ENCODE measurements at places on chromosomes 1 and 21.

DNA sequence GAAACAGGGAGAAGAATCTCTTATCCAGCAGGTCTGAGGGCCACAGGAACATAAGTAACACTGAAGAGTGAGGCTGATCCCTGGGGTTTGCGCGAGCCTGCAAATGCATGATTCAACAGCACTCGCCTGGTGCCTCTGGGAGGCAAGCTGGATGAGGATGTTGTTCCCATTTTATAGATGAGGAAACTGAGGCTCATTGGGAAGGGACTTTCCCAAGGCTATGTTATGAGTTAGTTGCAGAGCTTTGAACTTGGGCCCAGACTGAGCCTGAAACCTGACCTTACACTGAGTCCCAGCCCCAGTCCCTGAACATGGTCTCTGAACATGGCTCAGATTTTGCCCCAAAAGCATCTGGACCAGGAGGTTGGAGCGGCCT lies 27.7 kb upstream of the POU3F1 start:
- no peak for DNase-seq

DNA sequence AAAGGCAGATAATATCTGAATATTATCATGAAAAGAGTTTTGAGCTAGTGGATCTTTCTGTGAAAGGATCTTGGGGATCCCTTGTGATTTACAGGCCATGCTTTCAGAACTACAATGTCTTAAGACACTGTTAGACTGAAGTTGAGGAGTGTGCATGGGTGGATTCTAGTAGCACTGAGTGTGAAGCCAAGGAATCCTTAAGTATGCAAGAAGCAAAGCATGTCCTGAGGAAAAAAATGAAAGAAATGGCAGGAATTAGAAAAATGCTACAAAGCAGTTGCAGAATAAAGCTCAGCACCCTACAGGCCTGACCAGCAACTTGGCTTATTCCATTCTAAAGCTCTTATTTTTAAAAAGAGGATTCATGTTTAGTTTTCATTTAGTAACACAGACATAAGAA lies 11.9 kb downstream of the STX6 start:
- no peak for DNase-seq

DNA sequence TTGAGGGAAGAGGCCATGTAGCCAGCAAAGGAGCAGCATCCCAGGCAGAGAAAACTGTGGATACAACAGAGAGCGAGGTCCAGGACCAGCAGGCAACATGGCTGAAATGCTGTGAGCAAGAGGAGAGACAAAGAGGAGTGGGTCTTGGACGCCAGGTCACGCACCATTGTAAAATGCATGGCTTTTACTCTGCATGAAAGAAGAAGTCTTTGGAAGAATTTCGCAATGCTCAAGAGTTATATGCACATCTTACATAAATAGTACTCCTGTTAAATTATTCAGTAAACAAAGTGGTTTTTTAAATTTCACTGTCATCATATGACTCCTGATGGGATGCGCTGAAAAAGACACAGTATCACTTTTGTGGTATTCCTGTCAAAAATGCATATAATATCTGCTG lies 3.5 kb downstream of the CD244 start:
- DNase-seq: no peak

GRCh38 chr1:154822717-154823116 lies 47.4 kb downstream of the KCNN3 start:
- DNase-seq: no peak

- DNase-seq: no peak
Observed at GRCh38 chr1:72010094-72010431, 272.3 kb downstream of the NEGR1 start.

DNA sequence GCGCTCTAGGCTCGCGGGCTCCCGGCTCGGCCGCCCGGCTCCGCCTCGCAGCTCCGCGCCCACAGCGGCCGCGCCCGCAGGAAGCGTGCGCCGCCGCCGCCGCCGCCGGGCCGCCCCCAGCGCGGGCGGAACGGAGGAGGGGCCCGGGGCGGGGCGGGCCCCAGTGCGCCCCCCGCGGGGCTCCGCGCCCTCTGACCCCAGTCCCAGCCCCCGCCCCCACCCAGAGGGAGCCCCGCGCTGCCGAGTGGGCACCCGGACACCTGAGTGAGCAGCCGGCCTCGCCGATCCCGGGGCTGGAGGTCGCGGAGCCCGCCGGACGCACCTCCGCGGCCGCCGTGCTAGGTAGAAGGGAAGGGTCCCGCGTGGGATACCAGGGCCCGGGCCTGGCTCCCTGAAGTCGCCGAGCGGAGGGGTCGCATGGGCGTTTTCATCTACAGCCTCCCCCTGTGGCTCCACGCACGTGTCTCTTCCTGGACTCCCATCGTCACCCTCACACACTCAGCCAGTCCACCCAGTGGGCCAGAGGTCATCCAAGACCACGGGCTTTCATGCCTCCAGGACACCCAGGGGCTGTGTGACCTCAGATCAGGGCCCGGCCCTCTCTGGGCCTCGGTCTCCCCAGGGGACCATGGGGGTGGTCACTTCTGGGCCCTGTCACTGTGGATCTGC lies at the start of gene SDC3:
Gene SDC3, minus strand, starts transcription at position 63 of the 669 bp plus-strand sequence. CDS start 172 bp downstream, outside the sequence.
- no peak for DNase-seq

- no peak for DNase-seq
Observed at GRCh38 chr1:46622344-46622743, 5.7 kb upstream of the MOB3C start.

GRCh38 chr1:117146072-117146471 lies 24.5 kb upstream of the TRIM45 start:
- no peak for DNase-seq

GRCh38 chr1:202561726-202562443 lies 148.4 kb downstream of the SYT2 start:
- no peak for DNase-seq

DNA sequence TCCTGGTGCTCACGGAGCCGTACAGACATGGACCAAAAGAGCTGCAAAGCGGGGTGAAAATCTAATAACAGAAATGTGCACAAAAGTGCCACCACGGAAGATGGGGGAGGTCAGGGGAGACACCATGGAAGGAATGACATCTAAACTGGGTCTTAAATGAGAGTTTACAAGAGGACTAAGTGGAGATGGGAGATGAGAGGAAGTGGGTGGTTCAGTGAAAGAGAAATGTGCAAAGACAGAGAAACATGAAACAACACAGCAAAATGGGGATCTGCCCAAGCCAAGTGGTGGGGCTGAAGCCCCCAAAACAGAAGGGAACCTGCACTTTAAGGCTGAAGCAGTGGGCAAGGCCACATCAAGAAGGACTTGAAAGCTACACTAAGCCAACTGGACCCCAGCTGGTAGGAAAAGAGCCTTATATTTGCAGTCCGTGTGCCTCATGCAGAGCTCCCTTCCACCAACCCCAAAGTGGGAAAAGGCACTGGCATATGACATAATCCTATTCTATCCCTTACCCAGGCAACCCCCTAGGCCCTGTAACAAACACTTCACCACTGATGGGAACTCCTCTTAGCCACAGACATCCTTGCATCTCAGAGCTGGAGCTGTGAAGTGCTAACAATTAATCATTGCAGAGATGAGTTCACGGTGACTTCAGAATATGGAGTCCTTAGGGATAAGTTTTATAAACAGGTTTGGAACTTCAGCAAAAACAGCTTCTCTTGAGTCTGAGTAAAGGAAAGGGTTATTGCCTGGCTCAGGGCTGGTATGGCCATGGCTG lies 198.6 kb upstream of the EDN2 start:
- DNase-seq: no peak

GRCh38 chr21:34692458-34693020 lies 23.7 kb downstream of the CLIC6 start:
- no peak for DNase-seq

DNA sequence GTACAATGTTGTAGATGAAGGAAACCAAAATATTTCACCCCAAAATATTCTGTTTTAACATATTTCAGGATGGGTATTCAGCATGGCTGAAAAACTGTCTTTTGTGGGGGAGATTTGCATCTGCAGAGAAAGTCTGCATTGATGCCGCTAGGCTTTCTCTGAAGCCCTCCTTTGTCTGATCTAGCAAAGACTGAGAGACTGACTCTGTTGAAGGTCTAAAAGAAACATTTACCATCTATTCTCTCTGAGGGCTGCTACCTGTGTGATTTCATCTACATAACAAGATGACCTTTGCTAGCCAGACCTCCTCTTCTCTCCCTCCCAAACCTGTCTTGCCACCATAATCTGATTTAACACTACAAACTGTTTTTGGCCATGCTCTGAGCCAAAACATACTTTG lies 12.4 kb upstream of the MT1HL1 start:
- DNase-seq: no peak

DNA sequence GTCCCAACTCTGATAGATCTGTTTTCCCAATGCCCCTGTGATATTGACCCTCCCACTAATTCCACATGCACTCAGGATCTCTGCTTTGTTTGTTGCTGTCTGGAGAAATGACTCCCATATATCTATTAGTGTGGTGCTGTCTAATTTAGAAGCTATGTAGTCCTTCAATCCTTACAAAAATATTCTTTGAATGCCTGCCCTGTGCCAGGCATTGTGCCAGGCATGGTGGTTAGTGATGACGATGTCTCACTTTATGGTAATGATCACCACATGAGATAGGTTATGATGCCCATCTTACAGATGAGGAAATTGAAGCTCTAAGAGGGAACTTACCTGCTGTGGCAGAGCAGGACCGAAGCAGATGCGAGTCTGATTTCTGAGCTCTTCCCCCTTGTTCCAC lies 12.9 kb downstream of the MYOG start:
- no peak for DNase-seq

- no peak for DNase-seq
Observed at GRCh38 chr1:67535474-67535873, 105.3 kb upstream of the SERBP1 start.

- DNase-seq: no peak
Observed at GRCh38 chr1:185972096-185972850, 238.1 kb downstream of the HMCN1 start.

DNA sequence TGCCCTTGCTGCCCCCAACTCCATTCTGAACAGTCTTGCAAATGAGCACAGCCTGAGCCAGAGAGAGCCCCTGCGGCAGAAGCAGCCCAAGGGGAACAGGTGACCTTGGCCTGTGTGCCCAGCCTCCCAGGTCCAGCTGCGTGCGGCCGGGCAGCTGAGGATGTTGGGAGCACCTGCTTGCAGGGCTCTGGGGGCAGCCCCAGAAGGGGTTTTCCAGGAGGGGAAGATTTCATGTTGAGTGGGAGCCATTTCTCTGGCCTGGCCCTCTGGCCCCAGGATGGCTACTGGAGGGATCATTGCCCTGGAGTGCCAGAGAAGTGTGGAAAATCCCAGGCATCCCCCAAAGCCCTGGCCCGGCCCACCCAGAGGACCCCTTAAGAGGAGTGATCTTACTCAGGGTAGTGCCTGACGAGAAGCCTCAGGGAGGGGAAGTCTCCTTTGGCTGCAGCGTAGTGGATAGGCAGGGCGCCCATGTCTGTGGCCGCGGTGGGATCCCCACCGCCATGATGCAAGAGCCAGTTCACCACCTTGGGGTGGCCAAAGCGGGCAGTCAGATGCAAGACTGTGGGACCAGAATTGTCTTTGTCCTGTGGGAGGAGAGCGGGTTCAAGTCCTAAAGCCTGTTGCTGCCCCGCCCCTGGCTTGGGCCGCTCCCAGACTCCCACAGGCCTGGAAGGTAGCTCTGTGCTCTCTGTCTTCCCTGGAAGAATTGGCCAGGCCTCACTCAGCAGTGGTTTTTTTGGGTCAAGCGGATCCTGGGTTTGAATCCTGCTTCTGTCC lies 20.6 kb upstream of the RNU1-4 start:
- DNase-seq: no peak

DNA sequence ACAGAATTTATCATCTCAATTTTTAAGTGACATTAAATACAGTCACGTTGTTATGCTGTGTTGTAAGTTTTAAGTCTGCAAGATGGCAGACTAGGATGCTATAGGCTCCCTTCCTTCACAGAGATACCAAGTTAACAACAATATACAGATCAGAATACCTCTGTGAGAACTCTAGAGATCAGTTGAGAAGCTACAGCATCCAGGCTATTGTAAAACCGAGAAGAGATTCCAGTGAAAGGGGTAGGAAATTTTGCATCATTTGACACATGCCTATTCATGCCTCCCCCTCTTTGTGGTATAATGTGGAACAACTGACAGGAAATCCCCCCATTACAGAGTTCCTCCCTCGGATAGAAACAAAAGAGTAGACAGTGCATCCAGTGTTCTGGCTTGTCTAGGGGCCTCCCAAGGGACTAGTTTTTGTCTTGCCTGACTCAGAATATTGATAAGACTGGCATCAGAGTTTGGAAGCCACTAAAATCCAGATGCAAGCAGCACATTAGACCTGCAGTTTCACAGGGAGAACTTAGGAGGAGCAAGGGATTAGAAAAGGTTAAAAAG lies 80.6 kb downstream of the LBR start:
- DNase-seq: no peak

- DNase-seq: no peak
Observed at GRCh38 chr1:184010788-184011187, 26.7 kb downstream of the COLGALT2 start.

GRCh38 chr1:156508955-156509234 lies 8.3 kb upstream of the MEF2D start:
- no peak for DNase-seq

GRCh38 chr1:26828411-26828991 lies 2.0 kb downstream of the ZDHHC18 start:
- no peak for DNase-seq

- DNase-seq: peak; percentile 16
Observed at GRCh38 chr1:176996456-176997090, 167.9 kb downstream of the ASTN1 start.

DNA sequence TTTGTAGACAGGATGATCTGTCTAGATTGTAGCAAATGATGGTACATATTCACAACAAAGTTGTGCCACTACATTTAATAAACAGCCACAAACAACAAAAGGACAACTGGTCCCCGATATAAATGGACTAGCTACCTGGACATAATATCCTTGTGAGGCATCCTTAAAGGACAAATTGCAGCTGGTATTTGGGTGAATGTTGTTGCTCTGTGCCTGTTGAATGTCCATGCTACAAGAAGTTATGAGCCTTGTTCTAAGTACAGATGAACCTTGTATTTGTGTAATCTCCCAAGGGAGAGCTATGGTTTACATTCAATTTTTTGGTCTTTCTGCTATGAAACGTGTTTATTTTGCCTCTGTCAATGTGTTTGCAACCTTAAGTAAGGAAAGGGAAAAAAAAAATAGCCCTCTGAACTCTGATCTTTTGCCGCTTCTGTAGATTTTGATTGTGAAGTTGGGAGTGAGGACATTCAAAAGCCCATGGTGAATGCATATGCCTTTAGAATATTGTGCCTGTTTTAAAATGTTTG lies 26.5 kb downstream of the SFT2D2 start:
- DNase-seq: no peak

GRCh38 chr1:156337052-156337887 lies 822 bp downstream of the CCT3 start:
- DNase-seq: no peak

DNA sequence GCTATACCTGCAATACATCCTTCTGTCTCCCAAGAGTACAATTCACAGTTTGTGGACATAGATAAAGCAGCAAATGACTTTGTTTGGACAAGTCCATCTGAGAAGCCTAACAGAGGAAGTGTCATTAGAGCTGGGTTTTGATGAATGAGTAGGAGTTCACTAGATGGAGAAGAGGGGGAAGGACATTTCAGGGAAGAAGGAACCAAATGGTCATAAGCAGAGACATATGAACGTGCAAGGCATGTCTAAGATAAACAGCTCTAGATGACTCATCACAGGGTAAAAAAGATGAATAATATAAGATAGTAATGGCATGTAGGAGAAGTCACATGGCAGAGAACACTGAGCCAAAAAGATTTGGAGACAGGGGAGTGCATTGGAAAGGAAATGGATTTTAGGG lies 54.5 kb downstream of the HMGB4 start:
- no peak for DNase-seq

- DNase-seq: no peak
Observed at GRCh38 chr1:228420968-228421826, 4.5 kb upstream of the TRIM17 start.

All from NCI-H1417 treated with DMSO at 0.1 percent for 48 hours (cell line).